ENCODE measurements at places on chromosomes 5 and 9. TPM values are rescaled to one million over a fixed set of nuclear protein-coding genes. Genes with fewer than 3 reads are reported as not detected.

DMRT2 gene
- total RNA-seq, result not detected

NR5A1 gene
- total RNA-seq, result not detected

GADD45G gene
- total RNA-seq, result 0.92 TPM

- DNase-seq, result peak; percentile 90
These were observed 93.6 kb upstream of the PITX1 start for GRCh38 chr5:135127439-135128240.

DNA sequence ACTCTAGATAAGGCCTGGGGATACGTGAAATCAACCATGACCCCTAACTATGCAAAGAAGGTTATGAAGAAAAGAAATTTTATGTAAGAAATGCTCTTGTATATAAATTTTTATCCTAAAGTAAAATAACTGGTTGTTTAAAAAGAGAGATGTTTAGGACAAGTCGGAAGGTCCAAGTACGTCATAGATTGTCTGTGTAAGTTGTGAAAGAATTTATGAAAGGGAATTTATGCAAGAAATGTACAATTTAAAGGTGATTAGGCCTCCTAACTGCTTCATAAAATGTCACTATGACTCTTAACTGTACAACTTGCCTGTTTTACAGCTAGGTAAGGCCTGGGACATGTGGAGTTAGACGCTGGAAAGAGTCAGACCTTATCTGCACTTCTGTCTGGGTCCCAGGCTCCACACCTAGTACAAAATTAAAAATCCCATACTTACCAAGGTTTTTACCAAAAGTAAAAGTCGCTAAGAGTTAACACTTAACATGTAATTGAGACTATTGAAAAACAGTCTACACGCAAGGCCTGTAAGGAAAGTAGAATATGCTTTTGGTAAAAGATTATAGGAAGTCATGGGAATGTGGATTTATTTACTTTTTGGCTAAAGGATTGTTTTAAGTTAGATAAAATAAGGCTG, 77.4 kb downstream of the KIAA0825 start:
- peak; percentile 24 for DNase-seq

DNA sequence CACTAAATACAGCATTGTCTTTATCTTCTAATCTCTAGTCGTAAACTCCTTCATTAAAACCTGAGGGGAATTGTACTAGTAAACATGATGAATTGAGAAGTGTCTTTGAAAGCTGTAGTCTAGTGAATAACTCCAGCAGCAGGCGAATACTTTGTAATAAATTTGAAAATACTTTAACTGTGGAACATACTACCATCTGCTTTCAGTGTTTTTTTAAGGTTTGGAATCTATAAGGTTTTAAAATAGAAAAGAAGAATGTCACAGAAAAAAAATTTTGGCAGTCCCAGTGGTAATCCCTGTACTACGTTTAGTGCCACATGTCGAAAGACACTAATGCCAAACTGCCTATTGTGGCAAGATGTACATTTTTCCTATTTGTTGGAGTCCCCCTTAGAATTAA, 379.0 kb upstream of the NUDT12 start:
- no peak for DNase-seq

- DNase-seq, result no peak
These were observed 43.8 kb downstream of the WHRN start for GRCh38 chr9:114461468-114461867.

- no peak for DNase-seq
These were observed 191.0 kb downstream of the CACNA1B start for GRCh38 chr9:138068601-138069035.

DNA sequence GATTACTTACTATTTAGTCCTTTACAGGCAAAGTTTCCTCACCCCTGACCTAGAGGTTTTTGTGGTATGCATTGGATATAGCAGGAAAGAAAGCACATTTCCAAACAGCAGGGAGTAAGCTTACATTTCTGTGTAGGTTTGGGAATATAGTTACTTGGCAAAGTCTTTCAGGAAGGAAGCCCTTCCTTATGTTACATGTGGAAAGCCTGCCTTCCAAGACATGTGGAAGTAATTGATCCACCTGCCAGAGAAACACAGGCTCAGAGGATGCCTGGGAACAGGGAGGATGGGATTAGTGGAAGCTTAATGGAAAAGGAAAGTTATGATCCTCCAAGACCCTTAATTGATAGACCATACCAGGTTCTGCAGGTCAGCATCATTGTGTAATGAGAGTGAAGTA, 87.3 kb upstream of the PPP1R2B start:
- no peak for DNase-seq

- DNase-seq, result no peak
These were observed 128.9 kb downstream of the SLF1 start for GRCh38 chr5:94747371-94747770.

DNA sequence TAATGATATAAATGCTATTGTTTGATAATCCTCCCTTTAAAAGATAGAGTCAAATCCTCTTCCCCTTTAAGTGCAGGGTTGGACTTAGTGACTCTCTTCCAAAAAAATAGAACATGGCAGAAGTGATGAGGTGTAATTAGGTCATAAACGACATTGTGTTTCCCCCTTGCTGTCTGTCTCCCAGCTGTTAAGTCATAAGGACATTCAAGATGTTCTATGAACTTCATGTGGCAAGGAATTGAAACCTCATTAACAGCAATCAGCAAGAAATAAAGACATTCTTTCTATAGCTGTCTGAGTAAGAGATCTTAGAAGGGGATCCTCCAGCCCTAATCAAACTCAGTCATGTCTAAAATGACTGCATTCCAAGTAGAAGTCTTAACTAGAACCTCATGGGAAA, 3.3 kb upstream of the SLC25A46 start:
- no peak for DNase-seq
